ENCODE measurements at places on chromosomes 5 and 9. TPM values are rescaled to one million over a fixed set of nuclear protein-coding genes. Genes with fewer than 3 reads are reported as not detected.

FOXB2 gene
- not detected for total RNA-seq

THBS4 gene
- 0.10 TPM for total RNA-seq

ZNF366 gene
- total RNA-seq: not detected

ZNF883 gene
- not detected for total RNA-seq

CSF1R gene
- total RNA-seq: not detected

OR13D1 gene
- total RNA-seq: not detected
